ENCODE measurements at places on chromosomes 2 and 18.

DNA sequence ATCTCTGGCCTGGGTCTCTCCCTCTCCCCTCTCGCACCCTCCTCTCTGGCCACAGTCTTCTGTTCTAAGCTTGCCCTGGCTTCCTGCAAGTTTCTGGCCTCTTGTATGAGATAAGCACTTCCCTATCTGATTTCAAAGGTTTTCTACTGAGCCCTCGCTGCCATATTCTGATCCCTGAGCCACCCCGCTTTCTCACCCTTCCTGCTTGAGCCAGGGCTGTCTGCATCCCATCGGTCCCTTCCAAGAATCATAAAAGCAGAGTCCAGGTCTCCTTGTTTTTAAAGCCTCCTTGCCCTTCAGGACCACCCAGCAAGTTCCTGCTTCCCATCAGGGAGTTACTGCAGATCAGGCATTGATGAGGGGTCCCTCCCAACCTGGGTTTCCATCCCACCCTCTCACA is 110.2 kb downstream of the PRKCE start:
- DNase-seq = no peak

DNA sequence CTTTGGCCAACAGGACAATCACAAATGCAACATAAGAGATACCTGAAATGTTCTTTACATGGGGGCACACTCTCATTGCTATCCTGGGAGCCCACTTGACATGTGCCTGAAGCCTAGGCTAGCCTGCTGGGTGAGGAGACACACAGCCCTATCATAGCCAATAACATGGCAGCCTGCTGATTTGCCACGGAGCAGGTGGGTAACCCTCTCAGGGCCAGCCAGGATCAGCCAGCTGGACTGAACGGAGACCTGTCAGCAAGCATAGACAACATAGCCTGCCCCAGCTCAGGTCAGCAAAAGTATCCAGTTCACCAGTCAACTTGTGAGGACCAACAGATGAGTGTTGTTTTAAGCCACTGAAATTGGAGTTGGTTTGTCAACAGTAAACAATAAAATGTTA is 566.5 kb downstream of the DCDC2C start:
- no peak for DNase-seq

- peak; percentile 52 for DNase-seq
These were observed 329.5 kb downstream of the PAX3 start for GRCh38 chr2:221969087-221969829.

- no peak for DNase-seq
These were observed 24.4 kb downstream of the MPHOSPH10 start for GRCh38 chr2:71154798-71155197.

GRCh38 chr2:159035790-159036411 is 67.5 kb downstream of the TANC1 start:
- peak; percentile 25 for DNase-seq

- no peak for DNase-seq
These were observed 1057.1 kb upstream of the CRIM1 start for GRCh38 chr2:35298493-35298892.

DNA sequence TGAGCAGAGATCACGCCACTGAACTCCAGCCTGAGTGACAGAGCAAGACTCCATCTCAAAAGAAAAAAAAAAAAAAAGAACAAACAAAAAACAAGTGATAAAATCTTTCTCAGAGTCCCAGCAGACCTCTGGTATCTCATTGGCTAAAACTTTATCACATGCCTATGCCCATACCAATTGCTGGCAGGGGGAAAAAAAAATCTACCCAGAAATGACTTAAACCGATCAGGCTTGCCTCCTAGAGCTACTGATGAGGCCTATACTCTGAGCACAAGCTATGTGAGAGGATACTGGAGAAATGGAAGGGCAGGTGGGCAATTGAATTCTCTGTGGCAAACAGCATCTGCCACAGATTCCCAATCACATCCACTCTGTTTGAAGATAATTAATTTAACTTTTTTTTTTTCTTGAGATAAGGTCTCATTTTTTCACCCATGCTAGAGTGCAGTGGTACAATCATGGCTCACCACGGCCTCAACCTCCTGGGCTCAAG is 49.0 kb downstream of the FBXO36 start:
- DNase-seq = no peak

DNA sequence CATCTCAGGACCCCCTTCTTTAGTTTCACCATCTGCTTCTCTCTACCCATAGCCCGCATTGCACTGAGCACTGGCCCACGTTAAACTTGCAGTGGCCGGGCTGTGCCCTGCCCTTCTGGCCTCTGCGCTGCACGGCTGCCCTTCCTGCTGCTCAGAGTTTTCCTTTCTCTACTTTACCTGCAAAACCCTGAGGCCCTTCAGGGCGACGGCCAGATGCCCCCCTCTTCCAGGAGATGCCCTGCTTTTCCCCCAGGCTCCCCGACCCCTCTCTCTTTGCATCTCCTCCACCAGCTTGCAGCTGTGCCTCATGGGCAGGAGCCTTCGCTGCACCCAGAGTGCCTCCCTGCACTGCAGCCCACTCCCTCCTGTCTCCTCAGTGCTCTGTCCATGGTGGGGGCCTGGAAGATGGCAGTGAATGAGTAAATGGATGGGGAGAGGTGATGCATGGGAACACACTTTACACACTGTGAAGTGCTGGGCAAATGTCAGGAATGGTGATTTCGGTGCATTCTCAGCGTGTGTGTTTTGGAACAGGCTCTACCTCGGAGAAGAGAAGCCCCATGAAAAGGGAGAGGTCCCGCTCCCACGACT is 53.8 kb downstream of the NTSR2 start:
- no peak for DNase-seq

DNA sequence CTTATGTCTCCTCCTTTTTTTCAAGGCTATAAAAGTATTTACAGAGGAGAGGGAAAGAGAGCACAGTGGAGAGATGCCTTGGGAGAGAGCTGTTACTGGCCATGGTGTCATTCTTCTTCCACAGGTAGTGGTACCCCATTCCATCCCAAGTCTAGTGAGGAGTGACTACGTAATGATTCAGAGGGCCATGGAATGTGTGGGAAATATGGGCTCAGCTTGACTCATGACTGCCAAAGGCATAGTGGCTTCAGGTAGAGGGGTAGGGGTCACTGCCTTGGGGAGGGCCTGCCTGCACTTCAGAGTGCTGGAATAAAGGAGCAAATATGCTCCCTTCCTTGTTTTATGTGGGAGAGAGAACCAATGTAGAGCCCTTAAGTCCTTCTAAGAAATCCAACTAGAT is 620.6 kb downstream of the IRS1 start:
- DNase-seq = no peak

GRCh38 chr18:23735021-23735464 is 45.8 kb downstream of the LAMA3 start:
- DNase-seq = no peak

GRCh38 chr2:46923041-46923528 is 7.5 kb upstream of the MCFD2 start:
- no peak for DNase-seq

- no peak for DNase-seq
These were observed 116.0 kb downstream of the LTBP1 start for GRCh38 chr2:33062665-33063250.

DNA sequence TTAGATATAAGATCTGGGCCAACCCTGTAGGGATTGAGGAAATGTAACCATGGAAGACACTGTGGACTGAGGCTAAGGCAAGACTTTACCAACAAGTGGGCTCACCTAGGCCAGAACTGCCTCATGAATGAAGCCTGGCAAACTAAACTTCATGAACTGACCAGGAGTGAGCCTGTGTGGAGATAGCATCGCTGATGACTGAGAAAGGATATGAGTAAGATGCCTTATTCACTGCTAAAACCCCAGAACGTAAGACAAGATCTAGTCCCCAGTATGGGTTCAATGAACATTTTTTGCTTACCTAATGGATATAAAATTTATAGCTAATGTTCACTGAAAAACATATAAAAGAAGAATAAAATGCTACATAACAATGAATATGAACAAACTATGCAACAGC is 399.8 kb downstream of the SATB2 start:
- no peak for DNase-seq

DNA sequence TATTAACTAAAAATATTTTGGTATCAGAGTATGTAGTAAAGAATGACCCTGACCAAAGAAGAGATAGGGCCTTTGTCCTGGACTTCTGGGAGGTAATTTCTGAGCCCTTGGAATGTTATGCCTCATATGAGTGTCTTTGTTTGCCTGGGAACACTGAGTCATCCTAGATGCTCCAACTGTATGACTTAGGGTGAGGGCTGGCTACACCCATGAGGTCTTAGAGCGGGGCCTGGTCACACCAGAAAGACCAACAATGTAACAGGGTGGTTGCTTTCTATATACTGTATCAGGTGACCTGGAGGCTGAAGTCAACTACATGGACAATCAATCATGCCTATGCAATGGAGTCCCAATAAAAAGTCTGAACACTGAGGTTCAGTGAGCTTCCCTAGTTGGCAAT is 253.1 kb downstream of the MBD2 start:
- no peak for DNase-seq

- DNase-seq = no peak
These were observed 158.1 kb downstream of the METTL4 start for GRCh38 chr18:2412996-2413751.

DNA sequence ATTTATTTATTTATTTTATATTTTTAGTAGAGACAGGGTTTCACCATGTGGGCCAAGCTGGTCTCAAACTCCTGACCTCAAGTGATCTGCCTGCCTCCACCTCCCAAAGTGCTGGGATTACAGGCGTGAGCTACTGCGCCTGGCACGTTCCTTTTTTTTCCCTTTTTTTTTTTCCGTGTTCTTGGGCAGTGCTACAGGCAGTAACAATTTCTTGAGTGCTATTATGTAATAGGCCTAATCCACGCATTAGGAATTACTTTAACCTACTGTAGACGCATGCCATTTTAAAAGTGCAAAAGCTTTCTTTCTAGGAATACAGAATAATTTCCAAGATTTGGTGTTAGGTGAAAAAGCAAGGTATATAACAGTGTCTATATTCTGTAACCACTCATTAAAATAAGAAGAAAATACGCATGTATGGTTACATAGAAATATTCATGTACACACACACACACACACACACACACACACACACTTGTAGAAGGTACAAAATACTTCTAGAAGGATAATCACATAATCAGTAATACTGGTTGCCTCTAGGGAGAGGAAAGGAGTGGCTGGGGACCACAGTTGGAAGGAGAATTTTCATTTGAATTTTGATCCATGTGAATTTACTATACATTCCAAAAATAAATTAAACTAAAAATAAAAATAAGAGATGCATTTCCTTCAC is 92.3 kb downstream of the METTL8 start:
- DNase-seq = no peak

DNA sequence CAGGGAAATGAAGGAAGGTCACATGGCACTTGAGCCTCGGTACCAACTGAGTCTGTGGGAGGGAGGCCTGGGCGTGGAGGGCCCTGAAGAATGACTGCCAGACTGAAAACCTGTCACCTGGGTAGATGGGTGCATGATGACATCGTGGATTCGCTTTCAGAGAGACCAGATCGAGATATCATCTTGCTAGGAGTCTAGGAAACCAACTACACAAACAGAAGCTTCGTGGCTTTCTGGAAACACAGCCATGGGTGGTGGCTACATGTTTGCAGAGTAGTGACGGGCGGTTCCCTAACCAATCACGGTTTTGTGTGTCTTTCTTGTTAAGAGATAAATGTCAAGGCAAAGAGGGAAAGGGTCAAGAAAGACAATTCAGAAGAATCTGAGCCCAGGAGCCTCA is 155.0 kb downstream of the EIPR1 start:
- DNase-seq = no peak

GRCh38 chr2:162092008-162092390 is 18.0 kb upstream of the DPP4 start:
- no peak for DNase-seq

- DNase-seq = no peak
These were observed 171.8 kb upstream of the KLF7 start for GRCh38 chr2:207337234-207338219.

GRCh38 chr18:77461062-77461688 is 211.5 kb downstream of the GALR1 start:
- DNase-seq = no peak

GRCh38 chr2:121471532-121472469 is 58.9 kb upstream of the RNU4ATAC start:
- no peak for DNase-seq

DNA sequence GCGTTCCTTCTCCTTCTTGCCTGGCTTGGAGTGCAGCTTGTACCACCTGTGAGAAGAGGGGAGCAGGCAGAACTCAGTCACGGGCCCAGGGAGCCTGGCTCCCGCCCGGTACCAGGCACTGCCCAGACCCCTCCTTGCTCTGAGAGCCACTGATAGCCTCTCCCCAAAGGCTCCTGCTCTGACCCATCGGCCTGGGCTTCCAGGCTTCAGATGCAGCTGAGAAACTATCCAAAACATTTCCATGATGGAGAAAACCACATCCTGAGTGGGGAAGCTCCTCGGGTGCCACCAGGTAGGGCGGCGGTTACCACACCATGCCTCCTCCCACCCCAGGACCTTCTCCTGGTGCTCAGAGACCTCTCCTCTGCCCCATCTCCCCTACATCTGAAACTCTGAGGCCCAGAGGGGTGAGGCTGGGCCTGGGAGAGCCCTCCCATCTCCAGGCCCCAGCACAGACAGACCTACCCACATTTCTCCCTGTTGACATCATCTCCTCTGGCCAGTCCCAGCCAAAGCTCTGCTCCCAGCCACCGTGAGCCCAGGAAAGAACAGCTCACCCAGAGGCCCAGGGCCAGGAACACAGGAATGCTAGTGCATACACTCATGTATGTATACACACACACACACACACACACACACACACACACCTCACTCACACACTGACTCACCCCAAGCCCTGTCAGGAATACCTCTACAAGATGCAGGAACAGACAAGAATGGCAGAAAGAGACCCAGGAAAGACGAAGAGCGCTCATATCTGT is 17.9 kb upstream of the SFXN5 start:
- no peak for DNase-seq

DNA sequence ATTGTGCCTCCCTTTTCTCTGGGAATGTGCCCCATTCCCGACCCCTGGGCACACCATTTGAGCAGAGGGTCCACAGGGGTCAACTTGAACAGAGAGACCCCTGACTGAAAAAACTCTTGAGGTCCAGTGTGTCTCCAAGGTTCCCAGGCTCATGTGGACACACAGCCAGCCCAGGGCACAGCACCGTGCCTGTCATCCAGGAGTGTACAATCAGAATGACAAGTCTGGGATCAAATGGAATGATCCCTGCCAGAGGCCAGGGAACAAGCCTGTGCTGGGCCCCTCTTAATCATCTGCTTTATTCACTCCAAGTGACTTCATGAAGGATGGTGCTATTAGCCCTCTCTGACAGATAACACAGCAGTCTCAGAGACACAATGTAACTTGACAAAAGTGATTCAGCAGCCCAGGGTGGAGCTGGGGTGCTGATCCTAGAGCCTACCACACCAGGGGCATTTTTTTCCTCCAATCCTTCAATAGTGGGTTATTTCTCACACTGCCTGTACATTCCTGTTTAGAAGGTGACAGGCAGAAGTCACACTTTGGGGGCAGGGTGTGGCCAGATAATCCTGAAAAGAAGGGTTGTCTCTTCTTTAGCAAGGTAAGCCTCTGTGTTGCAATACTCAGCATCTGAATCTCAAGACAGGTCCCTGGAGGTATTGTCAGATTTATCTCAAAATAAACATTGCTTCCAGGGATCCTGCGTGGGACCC is 84.0 kb upstream of the TMEM200C start:
- no peak for DNase-seq

DNA sequence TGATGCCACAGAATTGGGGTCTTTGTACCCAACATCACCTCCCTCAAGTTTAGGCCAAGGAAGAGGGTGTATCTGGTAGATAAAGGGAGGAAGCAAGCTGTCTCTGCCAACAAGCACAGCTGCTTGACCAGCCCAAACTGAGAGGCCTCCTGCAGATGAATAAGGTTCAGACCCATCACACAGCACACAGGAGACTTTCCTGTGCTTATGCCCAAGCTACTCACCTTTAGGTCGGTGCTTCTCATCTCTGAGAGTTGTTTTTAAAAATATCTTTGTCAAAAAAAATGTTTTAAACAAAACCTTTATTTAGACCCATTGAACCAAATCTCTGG is 24.7 kb upstream of the SP3 start:
- no peak for DNase-seq

All from NCI-H748 treated with DMSO at 0.1 percent for 48 hours (cell line).